ENCODE measurements at places on chromosomes 3 and 15. TPM values are rescaled to one million over a fixed set of nuclear protein-coding genes. Genes with fewer than 3 reads are reported as not detected.
A peak's percentile ranks its signal among the peaks of the same experiment; 100 is the strongest.

The PLCL2 gene
- total RNA-seq, result 18.8 TPM

The PTPN9 gene
- total RNA-seq, result 41.9 TPM

The DPH6 gene
- total RNA-seq, result 10.6 TPM

The SLC28A2 gene
- total RNA-seq, result not detected

The RARRES1 gene
- not detected for total RNA-seq

The BAHD1 gene
- total RNA-seq, result 20.4 TPM

The SKIC8 gene
- total RNA-seq, result 43.9 TPM

The INSYN1 gene
- total RNA-seq, result 4.8 TPM

The CACNA2D2 gene
- total RNA-seq, result 17.3 TPM

DNA sequence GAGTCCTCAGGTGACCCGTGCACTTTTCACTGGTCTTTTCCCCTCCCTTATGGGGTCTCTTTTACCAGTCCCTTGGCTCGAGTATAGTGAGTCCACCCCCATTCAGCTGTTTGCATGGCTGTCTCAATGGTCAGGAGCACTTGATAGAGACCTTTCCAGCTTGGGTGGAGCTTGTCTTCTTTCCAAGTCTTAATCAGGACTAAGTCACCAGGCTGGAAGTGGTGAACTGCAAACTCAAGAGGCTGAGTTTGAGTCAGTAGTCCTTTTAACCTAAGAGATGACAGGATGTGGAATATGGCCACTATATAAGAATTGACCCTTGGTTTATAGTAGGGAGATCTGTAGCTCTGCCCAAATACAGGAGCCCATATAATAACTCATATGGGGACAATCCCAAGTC is 279.7 kb downstream of the PYDC2 start:
- no peak overlapping the region for H3K27ac ChIP-seq
- no peaks in the 10 kb centered on the region for H3K4me1 ChIP-seq
- H3K27me3 ChIP-seq, result peaks cover 2% of the 10 kb centered on the region
- no peak overlapping the region for H3K4me3 ChIP-seq
- H3K36me3 ChIP-seq, result no peaks in the 10 kb centered on the region

DNA sequence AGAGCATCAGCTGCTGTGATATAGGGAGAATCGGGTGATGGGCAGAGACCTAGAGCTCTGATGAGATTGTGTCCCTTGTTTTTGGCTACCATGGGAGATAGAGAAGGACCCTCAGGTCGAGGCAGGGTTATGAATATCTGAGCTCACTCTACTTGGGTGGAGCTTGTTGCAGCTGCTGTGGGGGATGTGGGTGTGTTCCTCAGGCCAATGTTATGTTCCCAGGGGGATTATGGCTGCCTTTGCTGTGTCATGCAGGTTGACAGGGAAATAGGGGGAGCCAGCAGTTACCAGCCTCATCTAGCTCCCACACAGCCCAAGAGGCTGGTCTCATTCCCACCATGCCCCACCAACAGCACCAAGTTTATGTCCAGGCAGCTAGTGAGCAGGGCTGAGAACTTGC is 131.5 kb downstream of the TRIM42 start:
- no peaks in the 10 kb centered on the region for H3K27me3 ChIP-seq
- H3K27ac ChIP-seq, result no peak overlapping the region
- no peak overlapping the region for H3K4me3 ChIP-seq
- no peak for DNase-seq
- H3K36me3 ChIP-seq, result no peaks in the 10 kb centered on the region
- no peaks in the 10 kb centered on the region for H3K4me1 ChIP-seq

- no peak for DNase-seq
- no peaks in the 10 kb centered on the region for H3K36me3 ChIP-seq
- H3K27me3 ChIP-seq, result no peaks in the 10 kb centered on the region
- no peak overlapping the region for H3K27ac ChIP-seq
- H3K4me1 ChIP-seq, result peaks cover 2% of the 10 kb centered on the region
These were observed 15.7 kb upstream of the MEF2A start for GRCh38 chr15:99550077-99550476.

GRCh38 chr3:125054449-125055329 is 1.1 kb downstream of the HEG1 start:
- H3K4me1 ChIP-seq, result peaks cover 36% of the 10 kb centered on the region
- H3K36me3 ChIP-seq, result peaks cover 11% of the 10 kb centered on the region

DNA sequence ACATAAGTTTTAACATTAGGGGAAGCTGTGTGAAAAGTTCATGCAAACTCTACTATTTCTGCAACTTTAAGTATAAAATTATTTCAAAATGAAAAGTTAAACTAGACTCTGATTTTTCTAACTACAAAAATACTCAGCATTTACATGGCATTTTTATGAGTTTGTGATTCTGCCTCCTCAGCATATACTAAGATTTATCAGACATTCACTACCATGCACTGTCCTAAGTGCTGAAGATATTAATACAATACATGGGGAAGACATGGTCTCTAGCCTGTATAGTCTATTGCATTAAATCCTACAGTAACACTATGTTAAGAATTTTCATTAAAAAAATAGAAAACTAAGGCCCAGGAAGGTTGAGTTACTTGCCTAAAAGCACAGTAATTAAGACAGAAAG is 80.7 kb downstream of the ZNF148 start:
- H3K27me3 ChIP-seq, result no peaks in the 10 kb centered on the region
- H3K4me3 ChIP-seq, result no peak overlapping the region

- peaks cover 22% of the 10 kb centered on the region for H3K4me1 ChIP-seq
- peak overlapping the region; percentile 91 for H3K4me3 ChIP-seq
- peak overlapping the region; percentile 53 for H3K27ac ChIP-seq
- H3K27me3 ChIP-seq, result no peaks in the 10 kb centered on the region
- peak; percentile 18 for DNase-seq
These were observed 155.1 kb upstream of the FRMD4B start for GRCh38 chr3:69540706-69541581.

DNA sequence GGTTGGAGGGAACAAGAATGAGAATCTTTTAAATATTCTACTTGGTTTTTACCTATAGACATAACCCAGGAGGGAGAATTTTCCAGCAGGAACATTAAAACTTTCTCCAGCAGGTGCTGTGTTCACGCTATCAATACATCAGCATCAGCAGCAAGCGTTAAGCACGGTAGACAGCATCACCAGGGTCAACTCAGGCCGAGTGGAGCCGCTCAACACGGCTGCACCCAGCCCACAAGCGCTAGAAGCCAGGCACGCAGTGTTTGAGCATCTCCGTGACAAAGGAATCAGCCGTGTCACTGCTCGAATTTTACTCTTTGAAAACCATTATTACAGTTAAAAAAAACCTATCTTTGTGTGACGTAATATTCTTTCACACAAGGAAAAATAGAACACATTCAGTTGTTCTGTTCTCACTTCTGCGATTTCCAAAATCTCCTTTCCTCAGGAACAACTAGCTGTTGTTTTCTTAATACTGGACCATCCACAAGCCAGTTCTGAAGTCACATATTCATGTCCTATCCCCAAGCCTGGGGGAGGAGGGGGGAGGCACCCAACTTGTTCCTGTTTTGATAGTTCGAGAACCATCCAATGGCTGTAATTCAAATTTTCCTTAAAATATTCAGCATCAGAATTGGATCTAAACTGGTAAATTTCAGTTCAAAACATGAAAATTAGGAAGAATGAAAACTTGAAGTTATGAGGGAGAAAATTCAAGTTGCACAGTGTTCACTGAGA is 77.9 kb downstream of the ADAMTS17 start:
- H3K27me3 ChIP-seq, result no peaks in the 10 kb centered on the region
- H3K27ac ChIP-seq, result no peak overlapping the region
- no peak for DNase-seq

- H3K4me3 ChIP-seq, result no peak overlapping the region
- H3K36me3 ChIP-seq, result no peaks in the 10 kb centered on the region
- no peak overlapping the region for H3K27ac ChIP-seq
- no peaks in the 10 kb centered on the region for H3K27me3 ChIP-seq
- no peaks in the 10 kb centered on the region for H3K4me1 ChIP-seq
These were observed 18.4 kb downstream of the ZBTB38 start for GRCh38 chr3:141386611-141387111.

DNA sequence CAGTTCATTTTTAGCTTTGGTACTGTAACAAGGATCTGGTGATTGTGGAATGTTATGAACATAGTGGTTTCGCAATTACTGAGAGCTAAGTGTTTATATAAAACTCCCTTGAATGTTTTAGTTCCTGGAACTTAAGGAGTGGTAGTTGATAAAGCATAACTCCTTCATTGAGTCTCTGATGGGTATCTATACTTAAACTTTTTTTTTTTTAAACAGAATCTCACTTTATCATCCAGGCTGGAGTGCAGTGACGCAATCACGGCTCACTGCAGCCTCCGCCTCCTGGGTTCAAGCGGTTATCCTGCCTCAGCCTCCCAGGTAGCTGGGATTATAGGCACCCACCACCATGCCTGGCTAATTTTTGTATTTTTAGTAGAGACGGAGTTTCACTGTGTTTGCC is 11.3 kb downstream of the PRKCI start:
- no peak for DNase-seq
- peaks cover 5% of the 10 kb centered on the region for H3K36me3 ChIP-seq
- H3K27ac ChIP-seq, result no peak overlapping the region
- no peak overlapping the region for H3K4me3 ChIP-seq
- H3K27me3 ChIP-seq, result no peaks in the 10 kb centered on the region
- H3K4me1 ChIP-seq, result no peaks in the 10 kb centered on the region

DNA sequence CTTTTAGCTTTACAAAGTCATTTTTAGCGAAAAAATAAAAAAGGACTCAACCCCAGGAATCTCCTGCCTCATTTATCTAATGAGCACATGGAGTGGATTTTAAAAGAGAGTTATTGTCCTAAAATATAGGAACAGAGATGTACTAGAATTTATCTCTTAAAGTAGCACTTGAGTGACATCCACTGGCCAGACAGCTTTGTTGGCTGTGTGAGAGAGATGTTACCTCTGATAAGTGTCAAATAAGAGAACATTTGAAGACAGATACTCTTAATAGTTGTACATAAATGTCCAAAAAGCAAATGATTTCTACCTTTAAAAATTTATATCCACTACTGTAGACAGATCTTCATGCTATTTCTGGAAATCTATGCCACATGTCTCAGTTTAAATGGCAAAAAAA is 12.3 kb upstream of the MFSD1 start:
- no peak overlapping the region for H3K27ac ChIP-seq
- no peak for DNase-seq
- H3K4me3 ChIP-seq, result no peak overlapping the region
- no peaks in the 10 kb centered on the region for H3K36me3 ChIP-seq
- no peaks in the 10 kb centered on the region for H3K27me3 ChIP-seq
- H3K4me1 ChIP-seq, result peaks cover 4% of the 10 kb centered on the region

DNA sequence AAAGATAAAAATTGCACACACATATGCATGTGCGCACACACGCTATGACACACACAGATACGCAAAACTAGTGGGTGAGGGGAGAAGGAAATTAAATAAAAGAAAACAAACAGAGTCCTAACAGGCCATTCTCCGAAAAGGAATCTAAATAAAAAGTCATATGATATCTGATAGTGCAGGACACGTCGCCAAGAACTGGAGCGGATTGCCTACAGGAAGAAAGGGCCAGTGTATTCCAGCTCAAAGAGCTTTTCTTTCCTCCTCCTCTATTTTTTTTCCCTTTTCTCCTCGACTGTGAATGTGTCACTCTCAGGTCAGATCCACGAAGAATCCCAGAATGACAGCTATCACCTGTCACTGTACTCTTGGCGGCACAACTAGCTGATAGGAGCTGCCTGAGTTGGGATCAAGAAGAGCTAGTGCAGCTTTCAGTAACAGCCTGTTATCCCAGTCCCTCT is 157.8 kb downstream of the TIGIT start:
- H3K4me3 ChIP-seq, result no peak overlapping the region
- H3K27ac ChIP-seq, result no peak overlapping the region
- H3K4me1 ChIP-seq, result no peaks in the 10 kb centered on the region
- H3K27me3 ChIP-seq, result no peaks in the 10 kb centered on the region

GRCh38 chr3:87268646-87269211 is 7.7 kb downstream of the POU1F1 start:
- no peak for DNase-seq
- no peaks in the 10 kb centered on the region for H3K27me3 ChIP-seq
- H3K27ac ChIP-seq, result no peak overlapping the region
- no peak overlapping the region for H3K4me3 ChIP-seq
- H3K4me1 ChIP-seq, result peaks cover 18% of the 10 kb centered on the region

DNA sequence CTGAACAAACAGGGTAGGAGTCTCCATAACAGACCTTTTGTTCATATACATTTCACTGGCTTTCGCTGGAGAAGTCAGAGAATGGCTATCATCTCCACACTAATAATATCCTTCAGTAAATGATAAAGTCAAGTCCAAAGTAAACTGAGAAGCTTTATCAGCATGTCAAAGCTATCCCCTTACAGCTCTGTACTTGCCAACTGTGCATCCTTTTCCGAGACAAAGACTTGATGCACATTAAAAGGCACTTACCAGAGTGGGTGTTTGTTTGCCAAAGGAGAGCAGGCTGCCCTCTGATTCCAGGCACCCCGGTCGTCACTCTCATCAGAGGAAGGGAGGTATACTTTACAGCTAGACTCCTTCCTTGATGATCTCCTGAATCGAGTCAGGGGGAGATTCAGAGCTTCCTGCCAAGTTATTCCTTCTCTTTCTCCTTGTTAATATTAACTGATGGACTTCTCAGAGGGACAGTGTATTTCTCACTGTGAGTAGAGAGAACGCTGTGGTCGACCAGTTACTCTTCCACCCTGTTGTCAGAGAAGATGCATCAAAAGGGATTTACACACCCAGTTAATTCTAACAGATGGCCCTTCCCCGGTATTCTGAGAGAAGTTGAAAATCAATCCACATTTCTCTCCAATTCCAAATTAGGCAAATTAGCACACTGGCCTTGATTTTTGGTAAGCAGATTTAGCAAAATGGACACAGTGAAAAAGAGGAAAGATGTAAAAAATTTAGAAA is 504.7 kb upstream of the NR2F2 start:
- no peak overlapping the region for H3K4me3 ChIP-seq
- H3K27ac ChIP-seq, result no peak overlapping the region
- no peaks in the 10 kb centered on the region for H3K4me1 ChIP-seq

- H3K4me1 ChIP-seq, result peaks cover 25% of the 10 kb centered on the region
- DNase-seq, result no peak
- peaks cover 2% of the 10 kb centered on the region for H3K27me3 ChIP-seq
These were observed 670 bp downstream of the PRKCI start for GRCh38 chr3:170222647-170223541.

- no peaks in the 10 kb centered on the region for H3K4me1 ChIP-seq
- no peaks in the 10 kb centered on the region for H3K27me3 ChIP-seq
- H3K36me3 ChIP-seq, result no peaks in the 10 kb centered on the region
- H3K27ac ChIP-seq, result no peak overlapping the region
These were observed 48.8 kb downstream of the FBXO22 start for GRCh38 chr15:75952525-75952924.

DNA sequence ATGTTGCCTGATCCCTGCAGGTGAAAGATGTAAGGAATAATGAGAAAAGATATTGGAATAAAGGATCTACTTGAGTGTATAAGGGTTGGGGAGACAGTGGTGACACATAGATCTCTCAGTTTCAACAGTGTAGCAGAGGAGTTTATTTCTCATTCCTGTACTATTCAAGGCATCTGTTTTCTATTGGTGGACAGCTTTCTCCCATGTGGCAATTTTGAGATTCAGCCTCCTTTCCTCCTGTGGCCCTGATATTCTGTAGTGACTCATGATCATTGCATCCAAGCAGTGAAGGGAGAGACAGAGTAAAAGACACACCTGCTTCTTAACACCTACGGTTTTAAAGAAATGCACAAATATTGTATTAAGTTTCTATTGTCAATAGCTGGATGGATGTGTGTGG is 327.6 kb downstream of the GRM7 start:
- no peak for DNase-seq
- H3K27me3 ChIP-seq, result no peaks in the 10 kb centered on the region
- H3K4me3 ChIP-seq, result no peak overlapping the region

GRCh38 chr15:30791239-30792175 is 112.2 kb upstream of the FAN1 start:
- no peaks in the 10 kb centered on the region for H3K4me1 ChIP-seq
- no peaks in the 10 kb centered on the region for H3K36me3 ChIP-seq
- H3K4me3 ChIP-seq, result no peak overlapping the region
- peaks cover 1% of the 10 kb centered on the region for H3K27me3 ChIP-seq
- no peak for DNase-seq

- H3K36me3 ChIP-seq, result no peaks in the 10 kb centered on the region
- no peak overlapping the region for H3K27ac ChIP-seq
- DNase-seq, result no peak
- no peak overlapping the region for H3K4me3 ChIP-seq
- peaks cover 3% of the 10 kb centered on the region for H3K4me1 ChIP-seq
These were observed 121.8 kb upstream of the NPHP3 start for GRCh38 chr3:132843851-132844553.
